ENCODE measurements at places on chromosomes 1 and 21. TPM values are rescaled to one million over a fixed set of nuclear protein-coding genes. Genes with fewer than 3 reads are reported as not detected.

CRP gene
- total RNA-seq: not detected

NRDC gene
- 63.0 TPM for total RNA-seq

MATN1 gene
- total RNA-seq: not detected

ERRFI1 gene
- 100 TPM for total RNA-seq

NCSTN gene
- 103 TPM for total RNA-seq

SELE gene
- total RNA-seq: not detected

APOBEC4 gene
- total RNA-seq: not detected

RASAL2 gene
- total RNA-seq: 23.8 TPM

NEK2 gene
- 88.5 TPM for total RNA-seq

SFN gene
- 30.1 TPM for total RNA-seq

TMIGD3 gene
- total RNA-seq: not detected

NMNAT2 gene
- 3.1 TPM for total RNA-seq

NME7 gene
- total RNA-seq: 83.7 TPM

PARS2 gene
- 4.1 TPM for total RNA-seq

MOV10 gene
- 42.4 TPM for total RNA-seq

DNALI1 gene
- not detected for total RNA-seq

ZZZ3 gene
- total RNA-seq: 77.7 TPM

TNNI3K gene
- not detected for total RNA-seq

FOXD2 gene
- total RNA-seq: 0.07 TPM

CA6 gene
- total RNA-seq: not detected

S100A12 gene
- total RNA-seq: not detected

C1orf94 gene
- total RNA-seq: not detected

SPRR2G gene
- not detected for total RNA-seq

SEMA6C gene
- 4.4 TPM for total RNA-seq

RGSL1 gene
- total RNA-seq: not detected

NECAP2 gene
- total RNA-seq: 68.2 TPM

ALG14 gene
- total RNA-seq: 3.3 TPM

ST6GALNAC3 gene
- 1.8 TPM for total RNA-seq

FMN2 gene
- 8.8 TPM for total RNA-seq

EXTL1 gene
- total RNA-seq: 0.17 TPM

IFNAR2 gene
- total RNA-seq: 3.6 TPM

ASTN1 gene
- 0.07 TPM for total RNA-seq

HMGCL gene
- total RNA-seq: 15.3 TPM

RNPC3 gene
- 3.7 TPM for total RNA-seq

CTTNBP2NL gene
- 11.2 TPM for total RNA-seq
